ENCODE measurements at places on chromosomes 12 and 14.

DNA sequence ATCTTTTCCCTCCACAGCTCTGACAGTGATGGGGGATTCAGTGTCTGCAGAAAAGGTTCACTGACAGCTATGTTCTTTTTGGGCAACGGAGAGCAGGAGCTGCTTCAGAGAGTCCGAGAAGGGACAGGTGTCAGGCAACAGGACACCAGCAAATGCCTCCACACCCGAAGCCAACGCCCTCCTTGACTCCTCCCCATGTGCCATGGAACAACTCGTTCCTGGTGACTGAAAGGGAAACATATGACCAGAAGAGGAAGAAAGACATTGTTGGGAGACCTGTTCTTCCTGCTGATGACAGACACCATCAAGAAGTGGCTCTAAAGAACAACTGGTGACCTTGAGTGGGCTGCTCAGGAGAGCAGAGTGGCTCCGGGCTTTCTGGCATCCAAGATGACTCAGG lies 172.3 kb upstream of the NOS1 start:
- DNase-seq = no peak

- no peak for DNase-seq
Observed at GRCh38 chr12:52054833-52055730, 3.8 kb downstream of the NR4A1 start.

DNA sequence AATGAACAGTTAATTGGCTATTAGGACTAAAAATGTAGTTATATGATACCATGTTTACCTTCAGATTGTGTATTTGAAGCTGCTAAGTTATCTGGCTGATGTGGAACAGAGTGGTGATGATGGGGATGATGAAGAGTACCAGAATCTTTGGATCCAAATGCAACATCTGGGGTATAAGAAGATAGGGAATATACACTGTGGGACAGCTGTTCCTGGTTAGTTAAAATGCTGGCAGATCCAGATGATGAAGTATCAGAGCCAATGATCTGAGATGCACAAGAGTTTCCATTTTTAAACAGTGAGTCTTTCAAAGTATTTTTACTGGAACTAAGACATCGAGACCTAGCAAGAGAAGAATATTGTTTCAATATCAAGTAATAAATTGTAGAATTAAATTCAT lies 31.6 kb downstream of the SENP1 start:
- DNase-seq = no peak

DNA sequence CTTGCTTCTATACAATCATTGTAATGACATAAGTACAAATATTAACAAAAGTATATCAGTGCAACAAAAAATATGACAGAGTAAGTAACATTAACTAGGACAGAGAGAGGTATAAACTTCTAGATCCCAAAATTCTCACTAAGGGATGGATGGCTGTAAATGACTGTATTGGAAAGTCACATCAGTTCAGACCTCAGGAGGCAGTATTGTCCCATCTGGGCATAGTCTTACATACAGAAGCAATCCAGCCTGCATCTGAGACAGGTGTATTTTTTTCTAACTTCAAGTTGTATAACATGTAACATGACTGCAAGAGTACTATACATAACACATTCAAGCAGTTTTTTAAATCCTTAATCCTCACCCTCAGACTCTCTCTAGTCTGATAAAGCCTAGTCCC lies 99.0 kb downstream of the GARIN6 start:
- DNase-seq = no peak

- no peak for DNase-seq
Observed at GRCh38 chr12:66156654-66157053, 13.1 kb downstream of the TMBIM4 start.

GRCh38 chr12:30006021-30006420 lies 222.3 kb upstream of the TMTC1 start:
- DNase-seq = no peak
